ENCODE measurements at places on chromosomes 1 and 21.

DNA sequence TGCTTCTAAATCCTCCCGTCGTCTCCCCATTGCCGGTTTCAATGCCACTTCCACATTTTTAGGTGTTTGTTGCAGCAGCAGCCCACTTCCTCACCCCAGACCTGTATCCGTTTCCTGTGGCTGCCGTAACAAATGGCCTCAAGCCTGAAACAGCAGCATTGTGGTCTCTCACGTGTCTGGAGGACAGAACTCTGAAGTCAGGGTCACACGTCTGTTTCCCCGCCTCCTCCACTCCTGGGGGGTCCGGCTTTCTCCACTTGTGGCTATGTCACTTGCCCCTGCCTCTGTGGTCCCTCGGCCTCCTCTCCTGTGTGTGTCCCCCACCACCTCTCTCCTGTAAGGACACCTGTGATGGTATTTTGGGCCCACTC, 21.8 kb downstream of the TRPM2 start:
- DNase-seq: no peak

DNA sequence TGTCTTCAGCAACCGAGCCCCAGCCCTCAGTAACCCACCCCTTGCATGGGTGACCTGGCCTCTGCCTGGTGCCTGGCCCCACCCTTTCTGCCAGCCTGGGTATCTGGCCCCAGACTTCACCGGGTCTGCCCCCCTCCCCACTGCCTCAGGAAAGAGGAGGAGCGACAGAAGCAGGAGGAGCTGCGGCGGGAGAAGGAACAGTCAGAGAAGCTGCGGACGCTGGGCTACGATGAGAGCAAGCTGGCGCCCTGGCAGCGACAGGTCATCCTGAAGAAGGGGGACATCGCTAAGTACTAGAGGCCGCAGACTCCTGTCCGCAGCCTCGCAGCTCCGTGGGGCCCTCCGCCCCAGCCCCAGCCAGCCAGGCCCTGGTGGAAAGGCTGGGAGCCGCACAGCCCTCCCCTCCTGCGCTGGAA, 6.1 kb downstream of the TNFRSF25 start:
- no peak for DNase-seq

DNA sequence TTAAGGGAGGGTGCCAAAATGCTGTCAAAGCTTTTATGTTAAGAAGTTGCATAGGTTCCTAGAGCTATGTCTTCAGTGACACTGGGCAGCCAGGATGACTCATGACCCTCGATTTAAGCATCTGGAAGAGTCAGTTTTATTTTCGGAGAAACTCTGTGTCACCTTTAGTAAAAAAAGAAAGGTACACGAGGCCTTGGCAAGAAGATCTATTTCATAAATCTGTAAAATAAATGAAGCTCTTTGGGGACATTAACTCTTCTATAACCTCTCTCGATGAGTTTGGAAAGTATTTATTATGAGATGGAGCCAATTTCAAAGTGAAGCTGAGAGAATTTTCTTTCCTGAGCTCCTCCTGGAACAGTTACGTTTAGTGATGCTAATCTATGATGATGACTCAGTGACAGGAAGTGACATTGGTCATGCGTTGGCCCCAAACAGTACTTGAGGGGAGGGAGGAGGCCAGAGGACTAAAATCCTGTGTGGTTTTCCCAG, 156.5 kb downstream of the HLX start:
- DNase-seq: peak; percentile 82

GRCh38 chr1:212045981-212046380, 10.4 kb downstream of the DTL start:
- no peak for DNase-seq

DNA sequence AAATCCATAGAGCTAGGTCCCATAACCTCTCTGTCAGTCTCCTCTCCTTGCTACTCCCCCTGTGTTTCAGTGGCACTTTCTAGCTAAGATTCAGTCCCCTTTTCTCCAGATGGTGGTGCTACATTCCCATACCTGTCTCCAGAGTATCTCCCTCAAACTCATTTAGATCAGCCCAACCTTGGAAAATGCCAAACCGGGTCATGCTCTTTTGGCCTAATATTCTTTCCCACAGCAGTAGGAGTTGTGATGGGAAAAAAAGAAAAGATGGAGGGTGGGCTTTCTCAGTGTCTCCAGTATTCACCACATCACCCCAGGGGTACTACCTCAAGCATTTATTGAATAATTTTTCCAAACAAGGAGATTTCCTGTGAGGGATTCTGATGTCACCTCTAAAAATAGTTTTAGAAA, 3.2 kb upstream of the RXFP4 start:
- DNase-seq: peak; percentile 71

DNA sequence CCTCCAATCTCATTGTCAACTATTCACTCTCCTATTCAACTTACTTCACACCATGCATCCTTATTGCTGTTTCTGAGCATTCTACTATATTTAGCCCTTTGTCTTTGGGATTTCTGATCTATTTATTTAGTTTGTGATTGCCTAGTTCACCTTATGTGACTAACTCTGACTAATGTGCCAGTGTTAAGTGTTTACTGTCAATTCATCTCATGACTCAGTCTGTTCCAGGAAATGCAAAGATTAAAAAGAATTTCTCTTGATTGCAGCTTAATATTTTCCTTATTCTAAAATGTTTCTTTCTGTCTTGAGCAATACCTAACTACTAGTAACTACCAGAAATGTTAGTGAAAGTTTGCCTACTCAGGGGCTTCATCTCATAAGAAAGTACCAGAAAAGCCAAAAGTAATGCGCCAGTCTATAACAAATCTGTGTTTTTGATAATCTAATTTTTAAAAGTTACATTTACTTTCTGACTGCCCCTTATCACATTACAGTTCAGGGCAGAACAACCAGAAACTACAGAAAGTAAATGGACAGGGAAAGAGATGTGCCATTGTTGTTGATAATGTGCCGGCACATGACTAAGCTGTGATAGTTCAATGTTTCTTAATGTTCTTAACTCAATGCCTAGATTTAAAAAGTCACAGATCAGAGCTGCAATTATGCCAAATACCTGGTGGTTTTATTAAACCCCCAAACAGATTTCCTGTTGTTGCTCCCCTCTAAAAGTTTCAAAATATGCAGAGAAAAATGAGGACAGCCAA, 556.5 kb downstream of the PTBP2 start:
- DNase-seq: peak; percentile 93

- no peak for DNase-seq
Observed at GRCh38 chr1:53584777-53585107, 125.5 kb downstream of the DMRTB1 start.

- DNase-seq: no peak
Observed at GRCh38 chr1:154295408-154296235, 23.2 kb downstream of the HAX1 start.

DNA sequence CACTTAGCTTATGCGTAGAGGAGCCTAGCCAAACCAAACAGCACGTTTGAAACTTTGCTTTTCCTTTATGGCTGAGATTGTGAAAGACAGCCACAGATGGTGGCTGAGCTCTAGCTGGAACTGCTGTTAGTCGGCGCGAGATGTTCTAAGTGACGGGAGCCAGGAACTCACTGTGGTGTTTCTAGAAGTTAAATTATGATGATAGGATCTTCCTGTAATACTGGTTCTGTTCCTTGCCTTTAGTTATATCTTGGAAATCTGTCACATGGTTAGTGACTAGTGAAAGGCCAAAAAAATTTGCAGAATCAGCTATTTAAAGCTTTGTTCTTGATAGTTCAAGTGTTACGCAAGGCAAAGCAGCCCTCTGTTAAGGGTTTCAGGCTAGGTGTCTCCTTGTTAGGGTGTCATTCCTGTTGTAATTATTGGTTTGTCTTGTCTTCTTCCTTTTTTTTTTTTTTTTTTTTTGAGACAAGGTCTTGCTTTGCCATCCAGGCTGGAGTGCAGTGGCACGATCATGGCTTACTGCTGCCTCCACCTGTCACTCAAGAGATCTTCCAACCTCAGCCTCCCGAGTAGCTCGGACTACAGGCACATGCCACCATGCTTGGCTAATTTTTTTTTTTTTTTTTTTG, 22.6 kb downstream of the AK4 start:
- DNase-seq: peak; percentile 90

- no peak for DNase-seq
Observed at GRCh38 chr21:45146306-45146705, 71.9 kb downstream of the ADARB1 start.

- DNase-seq: no peak
Observed at GRCh38 chr1:154502066-154502743, at the start of the genes SHE and TDRD10. SHE (minus strand) TSS chr1:154502412; CDS start chr1:154502026, 386 bp downstream. TDRD10 (plus strand) TSS chr1:154502219; CDS start chr1:154506904, 4,685 bp downstream.

DNA sequence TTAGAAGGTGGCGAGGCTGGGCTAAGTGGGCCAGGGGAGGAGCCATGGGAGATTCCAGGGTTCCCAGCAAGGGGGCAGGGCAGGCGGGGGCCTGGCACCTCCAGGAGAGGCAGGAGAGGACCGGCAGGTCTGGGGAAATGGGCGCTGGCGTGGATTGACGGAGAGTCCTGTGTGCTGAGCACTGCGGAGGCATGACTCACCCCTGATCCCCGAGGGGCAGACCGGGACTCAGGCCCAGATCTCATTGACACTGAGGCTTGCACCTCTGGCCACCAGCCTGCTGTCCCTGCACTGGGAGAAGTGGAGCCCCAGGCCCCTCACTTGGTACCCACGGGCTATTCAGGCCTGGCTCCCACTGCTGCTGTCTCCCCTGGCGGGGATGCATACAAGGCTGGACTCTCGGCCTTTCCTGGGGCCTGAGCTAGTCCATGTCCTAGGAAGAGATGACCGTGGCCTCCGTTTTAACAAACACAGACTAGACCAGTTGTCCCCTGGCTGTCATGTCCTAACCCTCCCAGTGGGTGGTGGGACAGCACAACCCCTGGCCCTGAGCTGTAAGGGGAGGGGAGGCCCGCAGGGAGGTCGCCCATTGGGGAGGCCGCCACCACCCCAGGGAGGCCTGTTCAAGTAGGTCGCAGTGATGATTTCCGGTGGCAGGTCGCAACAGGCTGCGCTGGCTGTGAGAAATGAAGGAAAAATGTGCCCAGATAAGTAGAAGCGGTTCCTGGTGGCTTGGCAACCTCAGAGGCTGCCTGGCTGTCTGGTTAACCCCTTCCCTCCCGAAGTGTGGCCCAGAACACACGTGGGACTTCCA, 39.7 kb downstream of the RIPK4 start:
- peak; percentile 73 for DNase-seq

- no peak for DNase-seq
Observed at GRCh38 chr1:53641481-53642214, 97.3 kb downstream of the GLIS1 start.

DNA sequence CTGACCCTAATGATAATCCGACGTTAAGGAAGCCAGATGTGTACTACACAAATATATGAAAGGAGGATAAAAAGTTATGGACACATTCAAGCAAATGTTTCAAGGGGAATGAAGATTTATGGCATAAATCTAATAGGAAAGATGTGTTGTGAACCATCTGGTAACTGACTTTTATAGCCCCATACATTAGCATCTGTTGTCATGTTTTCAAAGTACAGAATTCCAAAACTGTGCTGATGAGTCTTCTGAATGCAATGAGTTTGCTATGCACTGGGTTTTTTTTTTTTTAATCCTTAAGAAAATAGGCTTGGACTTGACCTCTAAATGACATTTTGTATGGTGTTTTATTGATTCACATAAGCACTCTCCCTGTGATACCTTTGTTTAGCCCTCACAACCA, 158.5 kb upstream of the ESRRG start:
- no peak for DNase-seq

GRCh38 chr1:18637962-18638834, 7.6 kb downstream of the PAX7 start:
- DNase-seq: no peak

- peak; percentile 21 for DNase-seq
Observed at GRCh38 chr21:32278103-32278502, 746 bp downstream of the MIS18A start.

- peak; percentile 96 for DNase-seq
Observed at GRCh38 chr1:221392453-221392852, 349.4 kb downstream of the DUSP10 start.

GRCh38 chr1:187624812-187625545, 796.2 kb downstream of the PLA2G4A start:
- DNase-seq: peak; percentile 10

DNA sequence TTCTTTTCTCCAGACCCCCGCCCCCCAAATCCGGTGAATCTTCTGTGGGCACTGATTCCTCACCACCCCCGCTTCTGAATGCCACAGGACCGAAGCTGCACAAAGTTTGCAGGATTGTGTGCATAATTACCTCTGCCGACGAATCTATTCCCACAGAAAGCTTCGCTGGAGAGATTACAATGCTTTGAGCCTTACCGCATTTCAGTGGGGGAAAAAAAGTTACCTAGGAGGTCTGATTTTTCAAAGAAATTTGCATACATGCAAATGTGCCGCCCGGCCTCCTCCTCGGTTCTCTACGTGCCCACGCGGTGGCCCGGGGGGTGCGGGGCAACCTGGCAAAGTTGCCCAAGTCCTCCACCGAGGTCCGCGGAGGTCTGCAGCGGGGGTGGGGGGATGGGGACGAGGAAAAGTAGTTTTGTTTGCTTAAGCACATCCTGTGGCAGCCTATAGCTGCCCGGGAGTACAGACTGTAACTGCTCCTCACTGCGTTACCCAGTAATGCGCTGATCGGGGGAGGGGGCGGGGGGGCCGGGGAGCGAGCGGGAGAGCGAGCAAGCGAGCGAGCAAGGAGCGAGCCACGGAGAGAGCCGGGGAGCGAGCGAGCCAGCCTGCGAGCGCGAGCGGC, 563 bp upstream of the NFIA start:
- DNase-seq: peak; percentile 69

GRCh38 chr1:64433747-64434146, 36.2 kb upstream of the CACHD1 start:
- DNase-seq: no peak

DNA sequence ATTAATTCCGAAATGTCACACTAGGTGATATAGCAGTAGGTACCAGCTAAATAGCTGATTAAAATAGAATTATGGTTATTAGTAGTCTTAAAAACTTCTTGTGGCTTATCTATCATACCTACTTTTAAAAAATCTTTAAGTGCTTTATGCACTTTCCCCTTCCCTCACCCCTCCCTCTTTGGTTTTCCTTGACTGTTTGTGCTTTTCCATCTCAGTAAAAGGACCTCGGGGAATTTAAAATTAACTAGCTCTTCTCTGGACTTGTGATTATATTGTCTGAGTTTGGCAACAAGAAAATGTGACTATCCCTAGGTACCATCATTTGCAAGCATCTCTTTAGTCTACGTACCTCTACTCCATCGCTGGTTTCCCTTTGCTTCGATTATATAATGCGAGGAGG, 11.2 kb downstream of the COX20 start:
- no peak for DNase-seq

DNA sequence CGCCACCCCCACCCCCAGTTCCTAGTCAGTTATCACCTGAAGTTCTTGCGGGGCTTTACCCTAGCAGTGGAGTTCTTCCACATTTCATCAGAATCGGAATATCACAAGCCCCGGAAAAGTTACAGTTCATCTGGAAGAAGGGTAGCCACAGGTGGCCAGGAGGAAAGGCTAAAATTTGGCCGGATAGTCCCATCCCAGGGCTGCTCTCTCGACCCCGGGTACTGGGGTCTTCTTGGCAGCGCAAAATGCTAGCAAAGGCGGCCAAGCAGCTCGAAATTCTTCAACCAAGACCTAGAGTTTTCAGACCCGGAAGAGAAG, 7.9 kb downstream of the HLX start:
- no peak for DNase-seq

GRCh38 chr1:239293350-239294110, 92.8 kb upstream of the CHRM3 start:
- DNase-seq: peak; percentile 5

- DNase-seq: peak; percentile 93
Observed at GRCh38 chr1:93607814-93608186, 73.8 kb downstream of the BCAR3 start.
